T-cell (primary cell): ENCODE measurements at places on chromosomes 12 and 14. TPM values are rescaled to one million over a fixed set of nuclear protein-coding genes. Genes with fewer than 3 reads are reported as not detected.

Gene GLIPR1L1
- not detected for total RNA-seq

Gene TAS2R42
- not detected for total RNA-seq

Gene LMNTD1
- total RNA-seq, result not detected

Gene PEBP1
- 107 TPM for total RNA-seq

Gene RHOJ
- not detected for total RNA-seq

Gene MYBPC1
- total RNA-seq, result not detected

Gene SELPLG
- total RNA-seq, result 102 TPM

Gene RBMS2
- 8.3 TPM for total RNA-seq

Gene MMP17
- total RNA-seq, result 0.58 TPM

Gene CLBA1
- total RNA-seq, result 2.7 TPM

Gene EID3
- 13.0 TPM for total RNA-seq

Gene IAPP
- total RNA-seq, result not detected

Gene DBX2
- total RNA-seq, result not detected

Gene FGF23
- total RNA-seq, result not detected

Gene ENDOU
- not detected for total RNA-seq
